ENCODE measurements at places on chromosomes 13 and 19.

DNA sequence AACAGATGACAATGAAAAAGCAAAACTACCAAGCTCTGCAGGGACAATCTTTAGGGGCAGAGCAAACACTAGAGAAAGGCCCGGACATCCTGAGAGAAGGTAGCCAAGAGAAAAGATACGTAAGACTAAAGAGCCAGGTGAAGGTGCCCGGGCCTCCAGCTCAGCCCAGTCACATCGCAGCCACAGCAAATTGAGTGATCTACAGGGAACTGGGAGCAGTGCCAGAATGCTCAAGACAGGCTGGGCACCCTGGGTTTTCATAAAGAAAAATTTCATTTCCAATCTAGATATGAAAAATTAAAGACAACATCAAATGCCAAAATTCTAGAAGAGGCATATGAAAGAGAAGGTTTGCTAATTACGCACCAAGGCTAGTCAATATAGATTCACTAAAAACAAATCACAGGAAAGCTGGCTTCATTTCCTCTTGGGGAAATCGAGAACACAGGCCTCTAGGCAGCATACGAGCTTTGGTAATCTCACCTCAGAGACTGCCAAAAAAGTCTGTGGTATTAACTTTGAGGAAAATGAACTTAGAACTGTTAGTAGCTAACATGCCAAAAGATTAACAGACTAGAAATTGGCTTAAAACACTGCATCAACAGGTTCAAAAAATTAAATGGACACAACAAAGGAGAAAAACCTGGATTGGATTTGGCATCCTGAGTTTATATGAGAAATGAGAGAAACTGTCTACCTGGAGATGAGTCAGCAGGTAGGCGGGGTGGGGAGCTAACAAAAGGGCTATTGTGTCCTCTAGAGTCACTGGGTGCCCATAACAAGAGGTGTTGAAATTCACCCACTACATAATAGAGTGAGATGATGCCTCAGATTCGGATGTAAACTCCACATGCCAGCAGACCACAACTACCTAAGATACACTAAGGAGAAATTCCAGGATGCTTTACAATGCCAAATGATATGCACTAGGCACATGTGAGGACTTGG is 6.6 kb downstream of the ANKRD10 start:
- DNase-seq = no peak

DNA sequence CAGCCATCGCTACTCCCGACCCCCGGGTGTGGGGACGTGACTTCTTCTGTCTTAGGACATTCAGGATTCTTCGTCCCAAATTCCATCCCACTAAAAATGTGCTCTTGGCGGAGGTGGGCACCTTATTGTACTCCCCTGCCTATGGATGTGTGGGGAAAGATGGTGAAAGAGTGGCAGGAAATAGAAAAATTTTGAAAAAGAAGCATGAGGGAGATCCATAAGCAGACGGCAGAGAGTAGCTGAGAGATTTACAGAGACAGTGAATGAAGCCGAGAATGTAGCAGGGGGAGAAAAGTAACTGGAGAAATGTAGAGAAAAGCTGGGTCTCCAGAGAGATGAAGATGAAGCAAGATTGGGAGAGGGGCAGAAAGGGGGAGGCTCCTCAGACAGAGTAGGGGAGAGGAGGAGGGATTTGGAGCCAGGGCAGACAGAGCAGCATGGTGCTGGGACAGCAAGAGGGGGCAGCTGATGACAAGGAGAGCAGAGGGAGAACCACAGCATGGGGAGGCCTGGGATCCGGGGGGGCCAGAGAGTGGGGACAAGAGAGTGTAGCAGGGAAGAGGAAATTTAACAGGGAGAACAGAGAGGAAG is 843 bp downstream of the ZNF610 start:
- no peak for DNase-seq

DNA sequence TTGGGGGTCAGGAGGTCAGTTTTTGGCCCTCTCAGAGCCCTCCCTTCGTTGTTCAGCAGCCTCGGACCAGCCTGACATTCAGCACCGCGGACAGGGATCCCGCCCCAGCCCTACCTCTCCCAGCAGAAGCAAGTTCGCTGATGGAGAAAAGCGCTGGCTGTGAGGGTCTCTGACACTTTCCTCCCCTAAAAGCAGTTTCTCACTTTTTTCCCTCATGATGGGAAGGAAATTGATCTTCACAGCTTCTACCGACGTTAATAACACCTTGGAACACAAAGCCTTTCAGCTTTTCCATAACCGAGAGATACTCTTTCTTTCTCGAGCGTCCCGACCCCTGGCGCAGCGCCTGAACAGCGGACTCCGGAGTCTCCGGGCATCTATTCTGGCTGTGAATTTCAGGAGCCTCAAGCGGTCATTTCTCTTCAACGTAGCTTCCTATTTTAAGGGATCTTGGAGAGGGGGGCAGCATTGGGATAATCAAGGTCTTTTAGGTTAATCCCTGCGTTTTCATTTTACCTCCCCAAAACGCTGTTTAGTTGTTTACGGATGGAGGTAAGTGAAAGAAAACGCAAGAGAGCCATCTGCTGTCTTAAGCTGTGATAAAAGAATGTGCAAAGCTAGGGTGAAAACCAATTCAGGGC is 467.2 kb downstream of the ITGBL1 start:
- DNase-seq = no peak

- DNase-seq = no peak
These were observed 8.5 kb upstream of the PEX11G start for GRCh38 chr19:7497292-7497691.

GRCh38 chr19:54245936-54246335 is 3.3 kb upstream of the LILRA6 start:
- DNase-seq = no peak

DNA sequence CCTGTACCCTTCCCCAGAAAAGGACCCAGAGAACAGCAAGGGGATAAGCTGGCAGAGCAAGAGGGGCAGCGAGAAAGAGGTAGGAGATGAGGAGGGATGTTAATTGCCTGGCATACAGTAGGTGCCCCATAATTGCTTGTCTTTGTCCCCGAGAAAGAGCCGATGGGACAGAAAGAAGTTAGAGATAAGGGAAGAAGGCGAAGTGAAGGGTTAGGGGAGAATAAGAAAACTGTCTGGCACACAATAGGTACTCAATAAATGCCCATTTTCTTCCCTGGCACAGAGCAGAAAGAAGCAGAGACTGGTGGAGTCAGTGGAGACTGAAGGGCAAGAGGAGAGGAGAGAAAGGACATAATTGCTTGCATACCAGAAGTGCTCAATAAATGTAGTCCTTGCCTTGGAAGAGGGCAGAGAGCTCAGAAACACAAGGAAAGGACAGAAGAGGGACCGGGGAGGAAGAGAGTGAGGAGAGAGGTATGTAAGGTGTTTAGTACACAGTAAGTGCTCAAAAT is 15.9 kb downstream of the JOSD2 start:
- no peak for DNase-seq

DNA sequence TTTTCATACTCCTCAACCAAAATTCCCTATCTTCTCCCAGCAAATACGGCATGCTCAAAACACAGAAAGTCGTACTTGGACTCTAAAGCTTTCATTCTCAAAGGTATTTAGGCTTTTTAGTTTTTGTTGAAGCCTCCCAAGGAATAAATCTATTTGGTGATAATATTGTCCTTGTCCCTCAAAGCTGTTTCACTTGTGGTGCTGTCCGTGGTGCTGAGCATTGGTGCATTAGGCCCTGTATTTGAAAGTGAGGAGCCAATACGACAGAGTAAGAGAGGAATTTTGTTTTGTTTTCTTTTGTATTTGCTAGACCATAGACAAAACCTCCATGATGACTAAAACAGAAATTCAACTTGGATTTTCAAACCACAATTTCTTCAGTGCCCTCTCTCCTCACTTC is 3.2 kb upstream of the LGALS13 start:
- no peak for DNase-seq

GRCh38 chr13:45565331-45565730 is 50.2 kb downstream of the ERICH6B start:
- no peak for DNase-seq

GRCh38 chr13:40440990-40441820 is 225.2 kb downstream of the FOXO1 start:
- no peak for DNase-seq

GRCh38 chr13:28744656-28745055 is 25.9 kb upstream of the SLC46A3 start:
- no peak for DNase-seq

DNA sequence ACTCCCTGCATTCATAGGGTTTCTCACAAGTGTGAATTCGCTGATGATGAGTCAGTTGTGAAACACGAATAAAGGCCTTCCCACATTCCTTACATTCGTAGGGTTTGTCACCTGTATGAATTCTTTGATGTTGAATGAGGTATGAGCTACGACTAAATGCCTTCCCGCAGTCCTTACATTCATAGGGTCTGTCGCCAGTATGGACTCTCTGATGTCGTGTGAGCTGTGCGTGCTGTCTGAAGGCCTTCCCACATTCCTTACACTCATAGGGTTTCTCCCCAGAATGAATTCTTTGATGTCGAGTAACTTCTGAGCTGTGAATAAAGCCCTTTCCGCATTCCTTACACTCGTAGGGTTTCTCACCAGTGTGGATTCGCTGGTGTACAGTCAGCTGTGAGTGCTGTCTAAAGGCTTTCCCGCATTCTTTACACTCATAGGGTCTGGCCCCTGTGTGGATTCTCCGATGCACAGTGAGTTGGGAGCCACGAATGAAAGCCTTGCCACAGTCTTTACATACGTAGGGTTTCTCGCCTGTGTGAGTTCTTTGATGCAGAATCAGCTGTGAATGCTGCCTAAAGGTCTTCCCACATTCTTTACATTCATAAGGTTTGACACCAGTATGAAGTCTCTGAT is 30.5 kb upstream of the COX7A1 start:
- DNase-seq = no peak

GRCh38 chr13:25971459-25972145 is 80.2 kb downstream of the SHISA2 start:
- peak; percentile 48 for DNase-seq

DNA sequence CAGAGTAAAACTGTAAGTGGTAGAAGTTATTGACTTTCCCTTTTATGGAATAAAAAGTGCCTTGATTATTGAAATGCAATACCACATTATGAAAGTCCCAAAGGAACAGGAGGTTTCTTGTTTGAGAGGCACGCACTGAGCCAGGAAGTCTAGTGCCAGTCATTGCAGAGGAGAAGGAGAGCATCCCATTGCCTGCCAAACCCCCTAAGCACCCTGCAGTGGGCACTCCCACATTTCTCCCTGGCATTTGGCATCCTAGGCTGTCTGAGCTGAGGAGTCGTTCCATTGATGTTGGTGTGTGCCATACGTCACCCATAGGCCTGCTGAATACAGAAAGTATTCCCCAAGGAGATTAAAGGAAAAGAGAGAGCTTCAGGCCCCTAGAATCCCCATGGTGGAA is 85.7 kb upstream of the MBNL2 start:
- no peak for DNase-seq

- DNase-seq = no peak
These were observed 242.2 kb upstream of the EDNRB start for GRCh38 chr13:78160793-78161192.

GRCh38 chr19:47109541-47110375 is 3.8 kb downstream of the ZC3H4 start:
- peak; percentile 38 for DNase-seq

DNA sequence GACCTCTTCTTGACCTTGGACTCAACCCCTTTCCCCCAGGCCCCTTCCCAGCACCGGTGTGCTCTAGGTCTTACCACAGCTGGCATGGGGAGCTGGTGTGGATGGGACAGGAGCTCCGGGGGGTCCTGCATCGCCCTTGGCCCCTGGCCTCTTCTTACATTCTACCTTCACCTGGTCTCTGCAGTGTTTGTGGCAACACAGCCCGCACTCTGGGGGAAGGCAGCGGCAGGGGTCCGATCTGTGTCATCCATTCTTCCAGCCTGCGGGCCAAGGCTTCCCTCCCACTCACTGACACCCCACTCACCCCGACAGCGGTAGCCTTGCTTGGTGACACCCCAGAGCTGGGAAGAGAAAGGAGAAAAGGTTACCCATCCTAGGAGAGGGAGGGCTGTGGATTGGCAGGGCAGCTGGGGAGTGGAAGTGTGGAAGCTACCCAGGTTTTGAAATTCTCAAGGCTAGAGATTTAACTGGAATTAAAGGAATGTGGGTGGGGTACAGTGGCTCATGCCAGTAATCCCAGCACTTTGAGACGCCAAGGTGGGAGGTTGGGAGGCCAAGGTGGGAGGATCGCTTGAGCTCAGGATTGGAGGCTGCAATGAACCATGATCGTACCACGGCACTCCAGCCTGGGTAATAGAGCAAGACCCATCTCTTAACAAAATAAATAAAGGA is 8.3 kb downstream of the FAM98C start:
- DNase-seq = no peak

- DNase-seq = no peak
These were observed 42.2 kb upstream of the SPACA7 start for GRCh38 chr13:112333756-112334543.

DNA sequence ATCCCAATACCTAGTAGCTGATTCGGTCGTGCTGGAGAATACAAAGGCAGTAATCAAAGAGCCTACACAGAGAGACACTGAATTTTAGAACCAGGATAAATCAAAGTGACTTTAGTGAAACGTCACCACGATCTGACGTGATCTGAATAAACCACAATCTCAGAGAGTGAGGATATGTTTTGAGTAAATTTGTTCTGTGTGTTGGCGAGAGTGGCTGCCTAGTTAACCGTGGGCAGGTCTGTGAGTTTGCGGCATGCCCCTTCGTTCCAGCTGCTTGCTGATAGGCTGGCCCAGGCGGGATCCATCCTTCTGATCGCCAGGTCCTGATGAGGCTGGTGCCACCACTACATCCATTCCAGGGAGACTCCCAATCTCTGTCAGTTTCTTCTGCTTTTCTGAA is 40.4 kb downstream of the LRCH1 start:
- DNase-seq = no peak

DNA sequence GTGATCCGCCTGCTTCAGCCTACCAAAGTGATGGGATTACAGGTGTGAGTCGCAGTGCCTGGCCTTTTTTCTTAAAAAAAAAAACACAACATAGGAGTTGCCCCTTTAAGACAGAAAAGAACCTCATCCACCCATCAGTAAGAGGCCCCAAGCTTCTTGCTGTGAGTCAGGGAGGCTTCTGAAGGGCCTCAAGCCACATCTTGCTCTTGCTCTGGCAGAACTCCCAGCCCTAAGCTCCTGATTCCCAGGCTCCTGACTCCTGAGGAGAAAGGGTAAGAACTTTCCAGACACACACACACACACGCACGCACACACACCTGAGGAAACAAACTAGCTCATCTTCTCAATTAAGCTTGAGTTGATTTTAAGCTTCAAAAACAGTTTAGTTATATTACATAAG is 6.9 kb downstream of the ETFB start:
- DNase-seq = no peak

- DNase-seq = no peak
These were observed 328.6 kb downstream of the SUCLA2 start for GRCh38 chr13:47672245-47673008.
